ENCODE measurements at places on chromosomes 7 and 10. TPM values are rescaled to one million over a fixed set of nuclear protein-coding genes. Genes with fewer than 3 reads are reported as not detected.

The ASB10 gene
- not detected for total RNA-seq

The YAE1 gene
- 15.2 TPM for total RNA-seq

The OR9A2 gene
- total RNA-seq, result not detected

The NOD1 gene
- total RNA-seq, result 6.0 TPM

The BMPER gene
- 0.63 TPM for total RNA-seq
